Renal pelvis (tissue), 12 donors: ENCODE measurements at places on chromosomes 1 and 21.

DNA sequence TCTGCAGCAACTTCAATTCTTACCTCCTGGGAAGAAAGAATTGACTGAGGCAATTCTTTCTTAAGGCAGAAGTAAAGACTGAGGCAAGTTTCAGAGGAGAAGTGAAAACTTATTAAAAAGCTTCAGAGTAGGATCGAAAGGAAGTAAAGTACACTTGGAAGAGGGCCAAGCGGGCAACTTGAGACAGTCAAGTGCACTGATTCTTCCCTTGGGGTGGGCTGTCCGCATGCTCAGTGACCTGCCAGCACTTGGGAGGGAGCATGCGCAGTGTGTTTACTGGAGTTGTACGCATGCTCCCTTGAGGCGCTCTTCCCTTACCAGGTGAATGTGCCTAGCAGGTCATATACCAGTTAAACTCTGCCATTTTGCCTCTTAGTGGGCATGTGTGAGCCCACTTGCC lies 55.3 kb upstream of the NBPF3 start:
- no peak for DNase-seq

- no peak for DNase-seq
These were observed 18.7 kb upstream of the CLDN8 start for GRCh38 chr21:30234643-30235042.

DNA sequence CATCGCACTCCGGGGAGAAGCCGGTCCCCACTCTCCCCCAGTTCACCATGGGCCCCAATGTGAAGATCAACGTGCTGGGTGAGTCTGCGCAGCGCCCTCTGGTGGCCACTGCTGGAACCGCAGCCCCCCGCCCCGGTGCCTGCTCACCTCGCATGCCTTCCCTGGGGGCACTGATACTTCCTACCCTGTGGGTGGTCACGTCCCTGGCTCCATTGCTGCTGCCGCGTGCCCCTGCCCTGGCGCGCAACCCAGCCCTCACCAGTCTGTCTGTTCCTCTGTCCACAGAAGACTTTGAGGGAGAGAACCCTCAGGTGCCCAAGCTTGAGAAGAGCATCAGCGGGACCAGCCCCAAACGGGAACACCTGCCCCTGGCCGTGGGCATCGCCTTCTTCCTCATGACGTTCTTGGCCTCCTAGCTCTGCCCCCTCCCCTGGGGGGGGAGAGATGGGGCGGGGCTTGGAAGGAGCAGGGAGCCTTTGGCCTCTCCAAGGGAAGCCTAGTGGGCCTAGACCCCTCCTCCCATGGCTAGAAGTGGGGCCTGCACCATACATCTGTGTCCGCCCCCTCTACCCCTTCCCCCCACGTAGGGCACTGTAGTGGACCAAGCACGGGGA lies 7.6 kb downstream of the EFNA3 start:
- DNase-seq: no peak

GRCh38 chr21:46226920-46227599 lies 1.5 kb downstream of the LSS start:
- DNase-seq: no peak

- DNase-seq: no peak
These were observed 633.3 kb downstream of the USP25 start for GRCh38 chr21:16363100-16363499.

GRCh38 chr1:4107291-4107690 lies 207.2 kb upstream of the C1orf174 start:
- no peak for DNase-seq

- no peak for DNase-seq
These were observed 6.7 kb downstream of the B3GALT6 start for GRCh38 chr1:1238702-1239178.

- no peak for DNase-seq
These were observed 230.3 kb downstream of the GRIK3 start for GRCh38 chr1:36803868-36804570.

DNA sequence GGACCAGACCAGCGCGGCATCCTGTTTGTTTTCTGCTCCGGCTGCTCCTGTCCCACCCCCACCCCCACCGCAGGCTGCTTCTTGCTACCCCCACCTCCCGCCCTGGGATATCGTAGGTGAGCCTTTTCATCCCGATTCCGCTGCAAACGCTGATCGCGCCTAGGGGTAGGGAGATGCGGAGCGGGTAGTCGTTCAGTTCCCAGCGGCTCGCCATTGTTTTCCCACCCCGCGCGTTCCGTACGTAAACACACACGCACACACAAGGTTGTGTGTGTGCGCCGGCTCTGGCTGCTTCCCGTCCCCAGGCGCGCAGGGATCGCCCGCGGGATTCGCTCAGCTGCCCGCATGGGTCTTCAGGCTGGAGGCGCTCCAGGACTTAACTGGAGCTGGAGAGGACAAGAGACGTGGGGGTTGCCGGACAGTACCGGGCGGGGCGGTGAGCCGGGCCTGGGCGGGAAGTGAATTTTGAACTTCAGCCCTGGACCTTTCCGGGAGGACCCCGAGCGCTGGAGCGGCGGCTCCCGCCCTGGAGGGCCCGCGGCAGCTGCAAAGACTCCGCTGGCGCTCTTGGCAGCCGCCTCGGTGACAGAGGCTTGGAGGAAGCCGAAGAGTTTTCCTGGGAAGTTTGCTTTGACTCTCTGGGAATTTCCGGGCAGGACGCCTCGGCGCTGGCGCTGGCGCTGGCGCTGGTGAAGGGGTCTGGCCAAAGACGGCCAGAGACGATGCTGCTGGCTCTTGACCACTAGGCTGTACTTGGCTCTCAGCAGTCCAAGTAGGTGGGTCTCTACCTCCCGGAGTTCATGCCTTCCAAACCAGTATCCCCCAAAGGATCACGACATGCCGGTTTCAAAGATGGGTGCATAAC lies 1.6 kb downstream of the SOX13 start:
- DNase-seq: peak; percentile 82

- DNase-seq: no peak
These were observed 86.4 kb downstream of the BCAR3 start for GRCh38 chr1:93595266-93595665.

- peak; percentile 26 for DNase-seq
These were observed 10.9 kb downstream of the C1orf216 start for GRCh38 chr1:35707601-35708440.

DNA sequence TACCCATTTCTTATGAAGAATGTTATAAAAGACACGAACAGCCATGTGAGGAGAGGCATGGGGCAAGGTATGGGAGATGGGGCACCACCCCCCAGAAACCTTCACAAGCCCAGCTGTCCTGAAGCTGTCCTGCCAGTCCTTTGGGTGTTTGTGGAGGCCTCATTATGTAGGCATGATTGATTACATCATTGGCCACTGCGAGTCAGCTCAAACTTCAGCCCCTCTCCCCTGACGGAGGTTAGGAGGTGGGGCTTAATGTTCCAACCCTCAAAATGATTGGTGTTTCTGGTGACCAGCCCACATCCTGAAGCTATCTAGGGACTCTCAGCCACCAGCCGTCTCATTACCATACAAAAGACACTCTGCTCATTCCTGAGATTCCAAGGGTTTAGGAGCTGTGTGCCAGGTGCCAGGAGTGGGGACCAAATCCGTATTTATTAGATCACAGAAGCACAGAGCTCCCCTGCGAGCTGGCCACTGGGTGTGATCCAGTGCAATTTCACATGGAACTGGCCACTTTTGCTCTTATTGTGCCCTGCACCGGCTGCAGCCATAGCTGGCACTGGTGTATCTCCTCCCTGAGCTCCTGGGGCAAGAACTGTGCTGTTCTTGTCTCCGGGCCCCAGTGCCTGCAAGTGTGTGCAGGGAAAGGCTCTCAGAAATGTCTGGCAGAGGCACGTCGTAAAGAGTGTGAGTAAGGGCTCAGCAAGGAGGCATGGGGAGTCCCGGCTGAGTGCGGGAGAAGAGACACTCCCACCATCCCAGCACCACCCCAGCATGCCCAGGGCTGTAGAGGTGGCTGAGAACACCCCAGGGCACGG lies 10.5 kb downstream of the KIAA1614 start:
- DNase-seq: peak; percentile 70

- no peak for DNase-seq
These were observed 72.9 kb downstream of the UCHL5 start for GRCh38 chr1:192986110-192986747.

- DNase-seq: no peak
These were observed 1.2 kb upstream of the PSMB2 start for GRCh38 chr1:35642471-35642955.

- no peak for DNase-seq
These were observed 145.9 kb downstream of the PCP4 start for GRCh38 chr21:40013001-40013735.

GRCh38 chr21:36696390-36697059 lies 2.4 kb upstream of the SIM2 start:
- DNase-seq: no peak

DNA sequence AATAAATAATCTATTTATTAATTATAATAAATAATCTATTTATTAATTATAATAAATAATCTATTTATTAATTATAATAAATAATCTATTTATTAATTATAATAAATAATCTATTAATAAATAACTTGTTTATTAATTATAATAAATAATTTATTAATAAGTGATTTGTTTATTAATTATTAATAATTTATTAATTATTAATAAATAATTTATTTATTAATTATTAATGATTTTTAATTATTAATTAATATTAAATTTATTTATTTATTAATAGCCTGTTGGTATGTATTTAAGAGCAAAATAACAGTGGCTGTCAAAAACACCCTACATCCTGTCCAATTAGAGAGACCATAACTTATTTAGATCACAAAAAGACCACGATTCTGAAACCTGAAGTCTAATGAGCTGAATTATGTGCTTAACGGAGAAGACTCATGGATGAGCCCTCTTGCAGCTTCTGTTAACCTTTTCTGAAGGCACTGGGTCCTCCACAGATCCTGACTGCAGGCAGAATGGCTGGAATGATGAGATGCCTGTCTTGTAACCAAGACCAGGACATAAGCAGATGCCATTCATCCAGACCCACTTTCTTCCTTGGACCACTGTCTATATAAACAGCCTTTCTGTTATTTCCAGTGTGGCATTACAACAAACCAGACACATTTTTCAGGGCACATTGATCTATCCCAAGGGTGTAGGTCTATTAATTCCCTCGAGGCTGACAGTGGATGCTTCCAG lies 134.2 kb downstream of the SETD4 start:
- no peak for DNase-seq

DNA sequence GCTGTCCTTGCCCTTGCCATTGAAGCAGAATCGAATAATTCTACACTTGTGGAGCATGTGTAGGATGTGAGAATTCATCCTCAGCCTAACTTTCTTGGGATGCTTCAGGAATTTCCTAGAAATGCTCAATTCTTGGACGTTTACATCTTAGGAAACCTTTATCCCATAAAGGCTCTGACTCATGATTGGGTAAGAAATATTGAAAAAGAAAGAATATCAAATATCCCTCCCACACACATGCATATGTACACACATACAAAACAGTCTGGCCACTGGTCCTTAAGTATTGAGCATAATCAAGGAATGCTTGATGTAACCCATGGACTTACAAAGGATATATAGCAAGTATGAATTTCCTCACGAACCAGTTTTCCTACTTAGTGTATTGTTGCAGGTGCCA lies 83.9 kb upstream of the IPO9 start:
- no peak for DNase-seq

DNA sequence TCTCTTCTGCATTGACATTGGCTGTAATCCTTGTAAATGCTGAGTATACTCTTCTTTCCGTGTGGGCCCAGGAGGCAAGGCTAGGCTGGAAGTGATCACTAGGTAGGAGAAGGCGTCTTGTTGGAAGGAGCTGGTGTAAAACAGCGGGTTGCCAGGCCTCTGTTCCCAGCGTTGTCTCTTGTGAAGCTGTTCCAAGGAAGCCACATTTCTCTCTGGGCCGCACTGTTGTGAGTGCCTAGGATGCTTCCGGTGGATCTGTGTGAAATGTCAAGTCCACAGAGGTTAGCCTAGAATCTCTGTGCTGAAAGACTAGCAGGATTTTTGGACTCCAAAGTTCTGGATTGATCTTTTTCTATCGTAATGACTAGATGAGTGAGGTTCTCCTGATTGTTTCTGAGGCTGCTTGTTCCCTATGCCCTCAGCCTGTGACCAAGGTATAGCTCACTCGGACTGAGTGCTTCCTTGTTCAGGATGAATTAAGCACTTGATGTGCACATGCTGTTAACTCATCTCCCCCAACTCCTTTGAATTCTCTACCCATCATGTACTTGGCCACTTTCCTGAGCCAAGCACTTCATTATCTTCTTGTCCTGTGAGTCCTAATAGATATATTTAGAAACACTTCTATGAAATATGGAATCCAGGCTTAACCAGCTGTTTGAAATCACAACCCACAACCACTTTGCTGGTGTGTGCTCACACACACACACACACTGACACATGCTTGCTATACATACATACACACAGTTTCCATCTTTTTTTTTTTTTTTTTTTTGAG lies 63.3 kb downstream of the PBX1 start:
- no peak for DNase-seq

DNA sequence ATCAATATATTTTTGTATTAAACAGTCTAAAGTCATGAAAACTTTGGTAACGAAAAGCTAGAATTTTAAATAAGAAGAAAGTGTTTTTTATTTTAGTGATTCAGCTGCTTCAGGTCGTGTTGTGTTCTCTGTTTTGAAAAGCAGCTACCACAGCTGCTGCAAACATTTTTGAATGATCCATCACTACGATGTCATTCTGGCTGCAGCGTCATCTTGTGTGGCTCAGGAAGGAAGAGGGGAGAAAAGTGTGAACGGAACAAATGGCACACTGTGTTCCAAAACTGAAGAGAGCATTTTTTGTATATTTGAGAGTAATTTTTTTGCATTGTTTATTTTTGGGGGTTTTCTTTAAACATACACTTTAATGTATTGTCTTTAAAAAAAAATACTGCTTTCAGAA lies 323.0 kb upstream of the ADGRL2 start:
- DNase-seq: no peak

- DNase-seq: no peak
These were observed 159.2 kb downstream of the RUNX1 start for GRCh38 chr21:34889676-34890469.

DNA sequence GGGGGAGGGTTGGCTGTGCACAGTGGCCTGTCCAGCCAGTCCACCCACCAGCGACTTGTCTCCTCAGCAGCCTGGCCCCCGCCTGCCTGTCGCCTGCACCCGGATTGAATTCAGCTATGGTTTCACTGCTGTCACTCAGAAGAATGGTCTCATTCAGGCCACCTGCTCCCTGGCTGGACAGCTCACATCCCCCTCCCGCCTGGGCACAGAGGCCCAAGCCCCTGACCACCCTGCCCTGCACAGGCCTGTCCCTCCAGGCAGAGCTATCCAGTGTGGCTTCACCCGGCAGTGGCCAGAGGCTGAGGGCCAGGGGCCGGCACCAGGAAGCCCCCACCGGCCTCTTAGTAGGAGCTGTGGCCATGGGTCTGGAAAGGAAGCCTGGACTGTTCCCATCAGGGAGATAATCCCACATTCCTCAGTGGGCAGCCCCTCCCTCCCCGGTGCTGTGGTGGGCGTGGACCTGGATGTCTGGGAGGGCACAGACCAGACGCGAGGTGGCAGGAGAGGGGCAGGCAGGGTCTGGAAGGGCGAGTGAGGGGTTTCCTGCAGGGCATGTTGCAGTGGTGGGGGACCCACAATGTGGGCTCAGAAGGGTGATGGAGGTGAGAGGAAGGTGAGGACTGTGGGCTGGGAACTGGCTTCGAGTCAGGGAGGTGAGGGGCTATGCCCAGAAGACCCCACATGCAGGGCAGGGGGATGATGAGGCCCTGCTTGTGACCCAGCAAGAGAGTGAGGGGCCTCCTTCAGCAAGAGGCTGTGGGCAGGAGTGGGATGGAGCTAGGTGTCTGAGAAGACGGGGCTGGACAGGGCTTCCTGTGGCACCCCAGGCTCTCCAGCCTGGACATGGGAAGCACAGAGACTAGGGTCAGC lies 30.4 kb downstream of the WNT9A start:
- DNase-seq: no peak
